ENCODE measurements at places on chromosomes 6 and 20.

- DNase-seq, result no peak
Measured at GRCh38 chr6:77318256-77318655, 145.0 kb downstream of the HTR1B start.

GRCh38 chr6:143707697-143708096 is 29.9 kb downstream of the PHACTR2 start:
- no peak for DNase-seq

DNA sequence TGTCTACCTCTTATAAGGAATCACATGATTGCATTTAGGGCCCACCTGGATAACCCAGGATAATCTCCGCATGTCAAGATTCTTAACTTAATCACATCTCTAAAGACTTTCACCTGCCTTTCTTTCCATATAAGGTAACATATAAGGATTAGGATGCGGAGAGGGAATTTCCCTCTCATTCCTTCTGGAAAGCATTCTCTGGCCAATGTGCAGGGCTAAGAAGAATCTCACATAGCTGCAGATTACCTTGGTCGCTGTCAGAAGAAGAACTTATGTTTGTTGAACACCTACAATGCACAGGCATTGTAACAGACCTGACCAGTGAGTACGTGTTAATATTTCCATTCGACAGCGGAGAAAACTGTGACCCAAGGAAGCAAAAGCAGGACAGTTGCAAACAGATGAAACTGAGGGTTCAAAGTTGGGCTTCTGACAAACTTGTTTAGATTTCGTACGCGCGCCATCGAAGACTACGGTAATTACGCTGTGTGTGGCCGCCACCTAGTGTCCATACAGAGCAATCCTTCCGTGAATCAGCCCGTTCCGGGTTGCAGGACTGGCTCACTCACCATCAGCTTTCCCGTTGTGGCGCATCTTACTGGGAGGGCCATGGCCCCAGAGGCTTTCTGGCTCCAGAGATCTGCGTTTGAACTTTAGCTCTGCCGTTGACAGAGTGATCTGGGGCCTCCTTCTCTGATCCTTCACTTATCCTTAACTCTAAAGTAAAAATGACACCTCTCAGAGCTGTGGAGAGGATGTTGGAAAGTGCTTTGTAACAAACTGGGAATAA is 9.5 kb downstream of the C20orf202 start:
- DNase-seq, result peak; percentile 68

GRCh38 chr20:57410398-57410920 is 19.3 kb downstream of the RBM38 start:
- DNase-seq, result no peak

DNA sequence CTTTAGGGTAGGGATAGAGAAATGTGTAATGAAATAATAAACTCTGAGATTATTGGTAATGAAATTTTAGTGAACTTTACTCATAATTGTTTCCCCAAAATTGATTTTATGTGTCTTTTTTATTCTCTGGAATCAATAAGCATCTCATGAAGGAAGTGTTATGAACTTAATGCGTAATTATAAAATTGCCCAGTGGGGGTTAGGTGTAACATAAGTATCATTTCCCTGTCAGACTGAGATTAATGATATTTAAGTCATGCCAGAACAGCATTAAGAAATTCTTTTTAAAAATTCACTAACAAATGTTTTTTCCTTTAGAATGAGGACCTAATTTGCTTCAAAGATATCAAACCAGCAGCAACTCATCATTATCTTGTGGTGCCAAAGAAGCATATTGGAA is 10.0 kb downstream of the HINT3 start:
- DNase-seq, result no peak

DNA sequence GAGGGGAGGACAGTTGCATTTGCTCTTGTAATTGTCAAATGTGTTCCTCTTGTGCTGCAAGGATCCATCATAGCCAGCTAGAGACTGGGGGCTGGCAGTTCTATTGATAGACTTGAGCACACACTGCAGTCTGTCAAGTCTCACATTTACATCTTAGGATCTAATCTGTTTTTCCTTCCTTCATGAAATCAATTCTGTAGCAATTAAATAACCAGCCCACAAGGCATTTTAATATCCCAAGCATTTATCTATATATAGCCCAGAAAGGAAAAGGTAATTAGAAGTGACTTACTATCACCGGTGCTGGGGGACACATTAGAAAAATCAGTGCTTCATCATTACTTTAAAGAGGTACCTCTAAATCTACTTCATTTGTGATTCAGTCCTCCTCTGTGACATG is 143.0 kb upstream of the STXBP5 start:
- DNase-seq, result no peak

- DNase-seq, result no peak
Measured at GRCh38 chr6:84172080-84172479, 55.4 kb downstream of the CEP162 start.

- no peak for DNase-seq
Measured at GRCh38 chr6:90468859-90469258, 118.0 kb downstream of the MAP3K7 start.

DNA sequence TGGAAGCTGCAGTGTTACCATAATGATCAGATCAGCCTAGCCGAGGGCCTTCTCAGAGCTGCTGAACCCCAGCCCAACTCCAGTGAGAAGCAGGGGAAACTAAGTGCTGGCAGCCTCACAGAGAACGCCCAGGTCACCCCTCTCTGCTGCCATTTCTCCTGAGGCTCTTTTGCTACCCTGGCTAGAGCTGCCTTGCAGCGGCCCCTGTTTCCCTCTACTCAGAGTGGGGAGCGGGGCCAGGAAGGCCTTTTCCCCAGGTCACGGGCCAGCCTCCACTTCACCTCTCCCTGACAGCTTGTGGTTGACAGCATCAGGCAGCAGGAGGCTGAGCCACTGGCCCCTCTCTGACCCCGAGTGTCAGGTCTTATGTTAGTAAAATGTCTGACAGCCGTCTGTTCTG is 22.7 kb downstream of the ACTR5 start:
- no peak for DNase-seq

DNA sequence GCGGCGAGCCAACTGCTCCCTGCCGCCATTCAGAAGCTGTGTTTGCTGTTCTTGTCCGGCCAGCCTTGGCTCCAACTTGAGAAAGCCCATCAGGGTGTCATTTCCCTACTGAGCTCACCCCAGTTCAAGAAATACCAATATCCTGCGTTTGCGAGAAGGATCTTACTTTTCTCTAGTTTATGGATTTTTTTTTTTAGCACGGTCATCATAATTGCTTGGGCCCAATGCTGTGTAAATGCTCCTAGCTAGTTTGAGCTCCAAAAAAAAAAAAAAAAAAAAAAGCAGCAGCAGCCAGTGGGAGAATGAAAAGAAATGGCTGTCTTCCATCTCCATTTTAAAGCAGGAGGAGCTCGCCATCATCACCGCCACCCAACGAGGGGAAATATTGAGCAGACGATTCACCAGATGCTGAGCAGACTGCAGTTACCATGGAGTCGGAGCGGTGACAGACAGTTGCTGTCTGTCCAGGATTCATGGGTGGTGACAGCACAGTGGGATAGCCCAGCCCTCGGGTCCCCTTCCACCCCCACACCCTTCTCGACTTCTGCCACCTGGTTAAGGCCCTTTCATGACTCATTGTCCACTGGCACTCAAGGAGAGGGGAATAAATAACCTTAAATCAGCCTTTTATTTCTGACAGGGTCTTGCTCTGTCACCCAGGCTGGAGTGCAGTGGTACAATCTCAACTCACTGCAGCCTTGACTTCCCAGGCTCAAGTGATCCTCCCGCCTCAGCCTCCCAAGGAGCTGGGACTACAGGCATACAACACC is 132.4 kb upstream of the SNX9 start:
- no peak for DNase-seq

DNA sequence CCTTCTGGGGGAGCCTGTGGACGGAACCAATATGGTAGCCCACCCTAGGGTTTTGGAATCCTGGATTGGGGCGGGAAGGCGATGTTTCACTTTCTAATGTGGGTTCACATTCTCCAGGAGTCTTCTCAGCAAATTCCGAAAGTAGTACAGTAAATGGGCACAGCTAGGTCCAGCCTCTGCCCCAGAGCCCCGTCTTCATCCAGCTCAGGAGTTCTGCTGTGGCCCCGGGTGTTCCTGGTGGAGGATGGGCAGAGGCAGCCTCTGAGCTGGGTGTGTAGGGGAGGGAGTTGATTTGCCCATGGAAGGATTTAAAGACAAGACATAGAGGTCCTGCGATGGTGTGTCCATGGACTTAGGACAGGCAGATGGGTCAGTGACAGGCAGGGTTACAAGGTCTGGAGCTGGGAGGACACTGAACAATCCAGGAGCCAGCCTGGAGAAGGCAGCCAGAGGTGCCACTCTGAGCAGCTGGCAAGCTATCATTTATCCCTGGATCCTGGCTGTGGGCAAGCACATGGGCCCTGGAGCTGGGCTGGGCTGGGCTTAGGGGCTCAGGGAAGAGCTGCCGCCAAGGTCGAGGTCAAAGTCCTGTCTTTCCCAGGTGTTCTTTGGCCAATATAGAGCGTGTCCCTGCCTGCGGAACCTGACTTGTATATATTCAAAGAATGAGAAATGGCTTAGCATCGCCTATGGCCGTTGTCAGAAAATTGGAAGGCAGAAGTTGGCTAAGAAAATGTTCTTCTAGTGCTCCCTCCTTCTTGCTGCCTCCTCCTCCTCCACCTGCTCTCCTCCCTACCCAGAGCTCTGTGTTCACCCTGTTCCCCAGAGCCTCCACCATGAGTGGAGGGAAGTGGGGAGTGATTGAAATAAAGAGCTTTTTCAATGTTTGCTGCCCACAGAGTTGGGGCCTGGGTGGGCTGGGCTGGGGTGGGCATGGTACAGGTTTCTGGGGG is 6.7 kb downstream of the CLPSL1 start:
- no peak for DNase-seq

DNA sequence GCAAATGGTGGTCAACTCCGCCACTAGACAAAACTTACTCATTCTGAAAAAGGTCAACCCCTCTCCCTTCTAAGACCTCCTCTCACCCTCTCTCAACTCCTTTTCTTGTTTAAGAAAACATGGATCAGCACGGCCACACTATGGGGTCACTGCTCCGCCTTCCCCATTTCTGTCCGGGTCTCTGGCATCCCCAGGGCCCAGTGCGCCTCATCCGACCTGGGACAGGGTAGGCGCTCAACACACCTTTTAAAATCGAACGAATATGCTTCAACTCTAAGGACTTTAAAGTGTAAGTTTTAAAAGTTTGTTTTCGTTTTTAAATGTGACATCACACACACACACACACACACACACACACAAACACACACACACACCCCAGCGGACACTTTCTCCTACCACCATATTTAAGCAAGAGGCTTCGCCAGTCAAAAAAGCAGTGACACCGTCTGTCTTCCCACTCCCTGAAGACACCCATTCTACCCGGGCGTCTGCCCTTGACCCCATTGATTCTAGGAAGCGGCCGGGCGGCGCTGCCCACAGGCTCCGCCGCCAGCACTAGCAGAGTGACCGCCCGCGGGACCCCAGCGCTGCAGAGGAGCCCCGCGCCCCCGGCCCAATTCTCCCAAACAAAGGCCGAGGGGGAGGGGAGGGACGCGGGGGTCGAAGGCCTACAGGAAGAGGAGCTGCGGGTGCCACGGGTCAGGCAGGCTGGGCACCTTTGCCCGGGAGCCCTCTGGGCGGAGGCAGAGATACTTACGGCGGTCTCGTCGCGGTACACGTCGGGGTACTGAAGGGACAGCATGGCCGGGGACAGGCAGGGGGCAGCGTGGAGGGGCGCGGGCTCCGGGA is 568 bp downstream of the PREP start:
- DNase-seq, result no peak

Measured in activated CD8-positive, alpha-beta memory T cell treated with anti-CD3 and anti-CD28 coated beads, Interleukin-2, amount 50 U/mL, for 4 hours (primary cell).